ENCODE measurements at places on chromosomes 6 and 20.

- DNase-seq = no peak
Measured at GRCh38 chr20:61193164-61193563, 58.9 kb upstream of the CDH4 start.

DNA sequence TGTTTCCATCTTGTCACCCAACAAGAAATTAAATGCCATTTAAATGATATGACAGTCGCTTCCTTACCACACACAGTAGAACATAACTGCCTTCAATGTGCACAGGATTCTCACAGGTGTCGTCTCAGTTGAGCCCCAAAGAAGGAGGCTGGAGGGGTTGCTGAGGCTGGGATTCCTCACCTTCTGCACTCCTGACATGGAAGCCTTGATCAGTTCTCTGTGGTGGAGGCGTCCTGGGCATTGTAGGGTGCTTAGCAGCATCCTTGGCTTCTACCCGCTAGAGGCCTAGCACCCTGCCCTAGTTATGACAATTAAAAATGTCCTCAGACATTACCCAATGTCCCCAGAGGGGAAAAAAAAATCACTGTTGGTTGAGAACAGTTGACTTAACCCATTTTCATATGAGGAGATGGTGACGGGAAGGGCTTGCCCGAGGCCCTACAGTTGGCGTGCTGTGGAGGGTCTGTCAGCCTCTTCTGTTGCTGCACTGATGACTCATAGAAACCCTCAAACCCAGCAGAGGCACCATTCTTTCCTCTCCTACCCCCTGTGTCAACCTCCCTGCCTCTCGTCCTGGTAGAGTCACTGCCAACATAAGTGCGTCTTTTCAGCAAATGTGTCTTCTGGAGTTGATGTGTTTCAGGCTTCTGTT, 19.3 kb upstream of the ZNF831 start:
- no peak for DNase-seq

GRCh38 chr6:106847116-106847515, 127.4 kb downstream of the CD24 start:
- no peak for DNase-seq

DNA sequence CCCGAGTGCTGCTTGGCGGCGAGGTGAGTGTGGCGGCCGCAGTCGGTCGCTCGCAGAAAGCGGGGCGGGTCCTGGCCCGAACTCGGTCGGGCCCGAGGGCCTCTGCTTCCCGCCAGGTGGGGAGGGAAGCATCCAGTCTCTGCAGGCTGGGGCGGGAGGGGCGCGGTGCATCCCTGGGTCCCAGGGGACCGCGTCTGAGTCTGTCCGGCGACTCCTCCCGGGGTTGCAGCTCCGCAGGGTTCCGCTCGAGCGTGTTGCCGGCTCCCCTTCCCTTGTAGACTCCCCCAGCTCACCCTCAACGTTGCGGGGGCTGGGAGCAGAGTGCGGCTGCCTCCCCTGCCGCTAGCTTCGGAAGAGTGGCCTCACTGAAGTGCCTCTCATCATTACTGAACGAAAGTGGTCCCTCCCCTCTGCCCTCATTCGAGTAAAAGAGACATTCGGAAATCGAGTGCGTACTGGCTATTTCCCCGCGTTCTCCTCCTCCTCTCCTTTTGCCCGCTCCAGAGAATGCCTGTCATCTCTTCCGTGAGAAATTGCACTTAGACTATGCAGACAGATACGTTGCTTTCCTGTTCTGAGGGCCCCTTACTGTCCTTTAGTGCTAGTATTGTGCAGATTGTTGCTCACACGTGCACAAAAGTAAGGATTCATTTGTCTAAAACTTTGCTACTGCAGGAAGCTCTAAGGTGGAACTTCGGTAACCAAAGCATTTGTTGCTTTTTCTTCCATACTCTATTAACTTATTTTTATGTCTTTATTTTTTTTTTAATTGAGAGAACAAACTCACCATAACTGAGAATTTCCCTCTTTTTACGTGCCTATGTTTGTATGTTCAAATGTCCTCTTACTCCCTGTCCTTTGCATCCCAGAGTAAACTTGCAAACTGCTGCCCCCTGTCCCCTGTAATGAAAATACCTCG, 751 bp downstream of the MAP3K4 start:
- DNase-seq = no peak

GRCh38 chr20:50054626-50055511, 58.1 kb downstream of the UBE2V1 start:
- no peak for DNase-seq

- DNase-seq = no peak
Measured at GRCh38 chr6:90730151-90730673, 143.3 kb upstream of the MAP3K7 start.

Measured in esophagus squamous epithelium (tissue), 5 donors.